Posterior vena cava (tissue), 2 donors: ENCODE measurements at places on chromosomes 11 and 22. TPM values are rescaled to one million over a fixed set of nuclear protein-coding genes. Genes with fewer than 3 reads are reported as not detected.

The TUB gene
- total RNA-seq, result 12.5 TPM

The SMIM35 gene
- total RNA-seq, result not detected

The OR51B4 gene
- 0.46 TPM for total RNA-seq

The NCAM1 gene
- 134 TPM for total RNA-seq

The MYBPC3 gene
- total RNA-seq, result 0.37 TPM

The LRRC56 gene
- total RNA-seq, result 0.56 TPM

The TRIM51 gene
- total RNA-seq, result not detected

The CSNK2A3 gene
- 2.1 TPM for total RNA-seq

The APOL6 gene
- total RNA-seq, result 12.6 TPM

The ANO5 gene
- 3.5 TPM for total RNA-seq

The DTX4 gene
- total RNA-seq, result 1.9 TPM

The SCN3B gene
- 2.8 TPM for total RNA-seq

The PACSIN2 gene
- 71.8 TPM for total RNA-seq

The SLC17A6 gene
- total RNA-seq, result not detected

The ZNHIT2 gene
- total RNA-seq, result 6.0 TPM

The APOA1 gene
- not detected for total RNA-seq

The CRYAB gene
- total RNA-seq, result 713 TPM

The LRRC32 gene
- 108 TPM for total RNA-seq

The LRRC4C gene
- 0.69 TPM for total RNA-seq

The DDIAS gene
- total RNA-seq, result 0.86 TPM

The TMA7B gene
- not detected for total RNA-seq

The INPP5J gene
- total RNA-seq, result 0.52 TPM

The HIKESHI gene
- 29.1 TPM for total RNA-seq
